ENCODE measurements at places on chromosomes 7 and 10. TPM values are rescaled to one million over a fixed set of nuclear protein-coding genes. Genes with fewer than 3 reads are reported as not detected.

DNA sequence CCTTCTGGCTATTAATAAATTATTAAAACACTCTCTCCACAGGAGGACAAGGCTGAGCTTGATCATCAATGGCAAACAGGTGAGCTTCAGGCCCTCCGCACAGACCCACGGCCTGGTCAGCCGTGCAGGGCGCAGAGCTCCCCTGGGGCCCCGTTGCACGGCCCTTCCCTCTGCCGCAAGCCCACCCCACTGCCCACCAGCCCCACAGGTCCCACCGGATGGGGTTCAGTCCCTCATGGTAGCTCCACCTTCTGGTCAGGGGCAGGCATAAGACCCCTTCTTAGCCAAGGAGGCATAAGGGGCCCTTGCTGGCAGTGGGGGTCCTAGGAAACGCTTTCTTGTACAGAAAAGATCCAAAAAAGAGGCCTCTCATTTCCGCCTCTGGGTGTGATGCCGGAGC, 84.6 kb downstream of the MAD1L1 start:
- DNase-seq, result no peak

DNA sequence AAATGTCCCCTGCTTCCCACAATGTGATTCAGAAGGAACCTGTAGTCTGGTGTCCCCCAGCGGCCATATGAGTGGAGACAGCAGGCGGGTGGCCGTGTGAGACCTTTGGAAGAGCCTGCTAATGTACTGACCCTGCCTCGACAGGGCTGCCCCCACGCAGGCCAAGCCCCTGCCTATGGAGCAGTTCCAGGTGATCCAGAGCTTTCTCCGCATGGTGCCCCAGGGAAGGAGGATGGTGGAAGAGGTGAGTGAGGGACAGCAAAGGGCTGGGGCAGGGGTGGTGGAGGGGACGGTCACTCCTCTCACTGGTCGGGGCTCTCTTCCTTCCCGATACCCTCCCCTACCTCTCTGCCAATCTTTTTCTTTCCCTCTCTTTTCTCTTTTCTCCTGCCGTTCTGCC, 55.7 kb downstream of the PALD1 start:
- DNase-seq, result no peak

The HTR5A gene
- not detected for total RNA-seq

The PHKG1 gene
- 4.6 TPM for total RNA-seq

- DNase-seq, result no peak
Observed at GRCh38 chr7:78055599-78055998, 257.0 kb downstream of the PHTF2 start.

- DNase-seq, result no peak
Observed at GRCh38 chr10:116017405-116017804, 255.6 kb downstream of the GFRA1 start.

GRCh38 chr10:114603948-114604347, 54.1 kb downstream of the ABLIM1 start:
- DNase-seq, result no peak

GRCh38 chr10:125757742-125758141, 17.9 kb downstream of the MMP21 start:
- DNase-seq, result no peak

The LRMDA gene
- not detected for total RNA-seq

The PSD gene
- total RNA-seq, result 11.8 TPM

GRCh38 chr7:96253441-96253840, 68.5 kb downstream of the SLC25A13 start:
- DNase-seq, result no peak

GRCh38 chr7:415646-416525, 103.8 kb downstream of the PDGFA start:
- no peak for DNase-seq

DNA sequence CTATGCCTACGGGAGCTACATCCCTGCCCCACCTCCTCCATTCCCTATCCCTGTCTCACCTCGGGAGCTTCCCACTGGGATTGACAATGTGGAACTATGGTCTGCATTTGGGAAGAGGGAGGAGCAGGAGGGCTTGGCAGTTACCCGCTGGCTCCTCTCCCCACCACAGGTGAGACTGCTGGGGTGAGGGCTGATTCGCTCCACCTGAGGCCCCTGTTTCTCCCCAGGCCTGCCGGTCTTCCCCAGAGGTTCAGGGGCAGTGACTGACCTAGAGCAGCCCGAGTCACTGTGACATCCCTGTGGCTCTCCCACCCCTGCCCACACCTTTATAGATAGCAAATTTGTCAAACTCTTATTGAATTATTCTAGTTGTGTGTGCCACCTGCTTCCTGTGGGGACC, 252.6 kb downstream of the GLRX3 start:
- DNase-seq, result no peak

- no peak for DNase-seq
Observed at GRCh38 chr10:113865901-113866300, 11.4 kb downstream of the NHLRC2 start.

DNA sequence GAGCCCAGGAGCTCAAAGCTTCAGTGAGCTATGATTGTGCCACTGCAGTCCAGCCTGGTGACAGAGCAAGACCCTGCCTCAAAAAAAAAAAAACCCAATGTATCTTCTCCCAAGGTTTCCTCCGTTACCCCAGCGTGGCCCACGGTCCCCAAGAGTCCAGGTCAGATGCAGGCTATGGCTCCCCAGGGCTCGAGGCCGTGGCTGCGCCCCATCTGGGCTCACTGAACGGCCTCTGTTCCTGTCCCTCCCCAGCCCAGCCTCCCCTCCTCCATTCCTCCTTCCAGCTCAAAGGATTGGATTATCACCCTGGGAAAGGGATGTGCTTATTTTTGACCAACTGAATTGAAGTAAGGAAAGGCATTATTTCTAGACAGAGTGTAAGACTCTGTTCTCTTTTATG, 31.0 kb downstream of the STK32C start:
- DNase-seq, result no peak

- no peak for DNase-seq
Observed at GRCh38 chr7:116089293-116089692, 58.7 kb upstream of the TFEC start.

- DNase-seq, result no peak
Observed at GRCh38 chr7:33979807-33980355, 74.5 kb downstream of the BMPER start.

DNA sequence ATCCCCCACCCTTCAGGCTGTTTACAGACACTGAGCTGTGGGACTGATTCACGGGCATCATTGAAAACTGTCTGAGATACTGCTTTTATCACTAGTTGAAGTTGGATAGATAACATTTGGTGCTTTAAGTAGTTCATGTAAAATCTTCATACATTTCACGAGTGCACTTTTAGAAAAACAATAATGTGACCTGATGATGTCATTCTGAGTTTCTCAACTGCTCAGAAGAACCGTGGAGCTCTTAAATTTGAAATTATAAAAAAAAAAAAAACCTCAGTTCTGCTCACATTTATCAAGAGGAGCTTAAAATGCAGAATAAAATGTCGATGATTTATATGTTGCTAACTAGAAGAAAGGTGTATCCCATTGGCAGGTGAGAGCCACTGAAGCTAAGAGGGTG, 81.5 kb downstream of the GALNT11 start:
- no peak for DNase-seq

DNA sequence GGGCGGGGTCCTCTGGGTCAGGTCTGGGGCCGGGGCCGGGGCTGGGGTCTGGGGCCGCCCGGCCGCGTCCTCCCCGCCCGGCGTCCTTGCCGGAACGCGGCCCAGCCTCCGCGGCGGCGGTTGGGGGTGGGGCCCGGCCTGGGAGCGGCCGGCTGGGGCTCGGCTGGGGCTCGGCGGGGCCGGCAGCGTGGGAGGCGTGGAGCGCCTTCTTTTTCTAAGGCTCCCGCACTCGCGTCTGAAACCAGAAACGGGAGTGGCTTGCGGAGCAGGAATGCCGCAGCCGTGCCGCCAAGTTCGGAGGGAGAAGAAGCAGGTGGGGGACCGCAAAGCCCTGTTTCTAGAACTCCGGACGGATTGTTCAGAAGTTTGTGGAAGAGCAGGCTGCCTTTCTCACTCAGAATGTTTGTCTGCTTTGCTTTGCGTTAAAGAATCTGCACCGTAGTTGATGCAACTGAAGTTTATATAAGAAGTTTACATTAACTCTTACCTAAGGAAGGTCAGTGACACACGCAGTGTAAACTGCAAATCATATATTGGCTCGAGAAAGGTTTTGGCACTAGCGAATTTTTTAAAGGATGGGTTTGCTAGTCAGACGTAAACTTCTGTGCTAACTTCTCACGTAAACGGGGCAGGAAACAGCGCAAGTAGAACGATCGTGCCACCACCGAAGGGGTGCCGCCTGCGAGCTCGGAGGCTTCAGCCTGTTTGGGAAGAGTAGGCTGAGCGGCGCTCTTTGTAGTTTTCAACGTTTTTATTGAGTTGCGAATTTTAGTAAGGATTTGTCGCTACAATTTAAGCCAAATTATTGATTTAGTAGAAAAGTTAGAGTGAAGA, 729 bp downstream of the DNAJB6 start:
- peak; percentile 71 for DNase-seq

DNA sequence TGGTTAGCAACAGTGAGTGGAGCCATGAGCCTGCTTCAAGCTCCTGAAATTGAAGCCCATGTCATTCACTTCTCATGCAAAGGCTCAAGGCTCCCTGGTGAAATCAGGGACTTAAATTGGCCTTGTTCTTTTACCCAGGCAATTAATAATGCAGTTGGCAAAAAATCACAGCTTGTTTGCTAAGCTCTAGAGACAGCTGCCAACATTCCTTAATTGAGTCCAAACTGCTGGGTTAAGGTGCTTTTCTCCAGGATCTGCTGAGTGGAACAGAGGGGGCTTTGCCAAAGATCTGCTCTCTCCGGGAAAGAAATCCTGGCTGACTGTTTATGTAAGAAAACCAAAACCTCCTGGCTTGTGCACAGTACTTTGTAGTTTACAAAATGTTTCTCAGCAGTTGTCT, 257.6 kb upstream of the GHITM start:
- no peak for DNase-seq

The NDUFB8 gene
- 158 TPM for total RNA-seq

DNA sequence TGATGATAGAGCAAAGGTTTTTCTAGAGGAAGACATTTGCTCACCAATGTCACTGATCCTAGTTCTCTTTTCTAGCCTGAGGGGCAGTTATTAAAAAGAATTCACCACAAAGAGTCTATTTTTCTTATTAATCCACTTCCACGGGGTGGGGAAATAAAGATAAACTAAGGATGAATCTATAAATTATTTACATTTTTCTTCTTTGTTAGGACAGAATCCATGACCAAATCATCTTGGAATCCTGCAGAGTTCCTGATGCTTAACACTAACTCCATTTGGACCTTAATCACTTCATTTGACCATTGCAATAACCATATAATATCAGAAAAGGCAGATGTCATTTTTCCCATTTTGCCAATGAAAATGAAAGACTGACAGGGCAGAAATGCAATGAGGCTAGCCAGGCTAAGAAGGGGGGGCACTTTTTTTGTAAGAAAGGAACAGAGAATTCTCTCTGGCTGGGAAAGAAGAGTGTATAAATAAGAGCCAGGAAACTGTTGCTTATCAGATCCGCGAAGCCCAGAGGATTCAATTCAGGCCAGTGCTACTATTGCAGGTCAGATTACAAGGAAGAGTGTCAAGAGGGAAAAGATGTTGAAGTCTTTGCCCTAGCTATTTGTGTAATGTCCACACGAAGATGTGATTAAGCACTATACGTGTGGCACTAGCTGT, 433.2 kb downstream of the TNS3 start:
- DNase-seq, result no peak

The EEPD1 gene
- 16.2 TPM for total RNA-seq

The RAMP3 gene
- total RNA-seq, result 0.48 TPM

DNA sequence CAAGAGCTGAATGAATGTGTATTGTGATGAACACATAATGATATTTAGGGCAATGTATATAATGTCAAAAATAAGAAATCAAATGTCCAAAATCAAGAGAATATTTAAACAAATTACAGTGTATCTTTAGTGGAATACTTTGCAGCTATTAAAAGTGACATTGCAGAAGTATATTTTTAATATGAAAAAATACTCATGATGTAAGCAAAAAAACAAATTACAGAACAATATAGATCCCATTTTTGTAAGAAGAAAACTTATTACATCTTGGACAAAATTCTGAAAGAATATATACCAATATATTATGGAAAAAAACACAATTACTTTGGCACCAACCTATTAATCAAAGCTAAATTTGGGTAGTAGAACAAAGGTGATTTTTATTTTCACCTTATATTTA, 308.2 kb upstream of the NEBL start:
- DNase-seq, result no peak

DNA sequence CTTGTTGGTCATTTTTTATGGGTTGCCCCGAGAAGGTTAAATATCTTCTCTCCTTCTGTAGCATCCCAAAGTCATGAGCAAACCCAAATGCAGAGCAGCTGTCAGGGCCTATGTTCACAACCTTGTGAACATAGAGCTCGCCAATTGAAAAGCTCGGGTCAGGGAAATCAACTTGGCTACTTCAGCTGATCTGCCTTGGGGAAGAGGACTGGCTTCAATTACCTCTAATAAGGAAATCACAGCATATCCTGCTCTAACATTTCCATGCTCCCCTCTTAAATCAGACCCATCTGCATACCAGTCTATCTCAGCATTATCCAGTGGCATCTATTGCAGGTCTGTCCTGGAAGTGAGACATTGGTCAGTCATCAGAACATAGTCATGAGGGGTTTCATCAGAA, 105.6 kb downstream of the ANKRD26 start:
- DNase-seq, result no peak

Measured in T-cell (primary cell).